Stimulated activated CD8-positive, alpha-beta memory T cell treated with anti-CD3 and anti-CD28 coated beads, Interleukin-7, amount 100 ng/mL, for 1 hour (primary cell): ENCODE measurements at places on chromosomes 3 and 15.
A peak's percentile ranks its signal among the peaks of the same experiment; 100 is the strongest.

DNA sequence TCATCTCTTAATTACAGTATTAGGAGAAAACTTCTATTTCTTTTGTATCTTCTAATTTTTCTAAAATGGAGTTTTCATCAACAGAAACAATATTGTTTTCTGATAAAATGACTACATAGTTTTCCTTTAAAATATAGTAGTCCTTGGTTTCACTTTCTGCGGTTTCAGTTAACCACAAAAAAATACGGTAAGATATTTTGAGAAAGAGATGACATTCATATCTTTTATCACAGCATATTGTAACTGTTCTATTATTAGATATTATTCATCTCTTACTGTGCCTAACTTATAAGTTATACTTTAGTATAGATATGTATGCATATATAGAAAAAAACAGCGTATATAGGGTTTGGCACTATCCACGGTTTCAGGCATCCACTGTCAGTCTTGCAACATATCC lies 2.3 kb downstream of the B4GALT4 start:
- DNase-seq = no peak

- DNase-seq = no peak
These were observed 21.6 kb downstream of the SPTBN5 start for GRCh38 chr15:41872166-41872747.

- no peak for DNase-seq
These were observed 766.3 kb downstream of the TBL1XR1 start for GRCh38 chr3:176431038-176431418.

DNA sequence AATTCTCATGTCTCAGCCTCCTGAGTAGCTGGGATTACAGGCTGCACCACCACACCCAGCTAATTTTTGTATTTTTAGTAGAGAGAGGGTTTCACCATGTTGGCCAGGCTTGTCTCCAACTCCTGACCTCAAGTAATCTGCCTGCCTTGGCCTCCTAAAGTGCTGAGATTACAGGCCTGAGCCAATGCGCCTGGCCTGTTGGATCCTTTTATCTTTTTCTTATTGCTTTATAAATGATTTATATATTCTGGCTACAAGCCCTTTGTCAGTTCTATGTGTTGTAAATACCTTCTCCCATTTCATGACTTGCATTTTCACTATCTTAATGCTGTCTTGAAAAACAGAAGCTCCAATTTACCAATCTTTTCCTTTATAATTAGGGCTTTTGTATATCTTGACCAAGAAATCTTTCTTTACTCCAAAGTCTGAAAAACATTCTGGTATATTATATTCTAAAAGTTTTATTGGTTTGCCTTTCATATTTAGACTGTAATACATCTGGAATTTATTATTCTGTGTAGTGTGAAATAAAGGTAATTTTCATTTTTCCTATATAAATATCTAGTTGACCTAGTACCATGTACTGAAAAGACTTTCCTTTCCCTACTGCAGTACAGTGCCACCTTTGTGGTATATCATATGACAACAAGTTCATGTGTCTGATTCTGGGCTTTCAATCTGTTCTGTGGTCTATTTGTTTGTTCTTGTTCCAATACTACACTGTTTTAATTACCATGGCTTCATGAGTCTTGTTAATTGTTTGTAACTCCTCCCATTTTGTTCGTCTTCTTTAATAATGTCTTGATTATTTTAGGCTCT lies 52.9 kb upstream of the RNU6-1 start:
- no peak for DNase-seq

DNA sequence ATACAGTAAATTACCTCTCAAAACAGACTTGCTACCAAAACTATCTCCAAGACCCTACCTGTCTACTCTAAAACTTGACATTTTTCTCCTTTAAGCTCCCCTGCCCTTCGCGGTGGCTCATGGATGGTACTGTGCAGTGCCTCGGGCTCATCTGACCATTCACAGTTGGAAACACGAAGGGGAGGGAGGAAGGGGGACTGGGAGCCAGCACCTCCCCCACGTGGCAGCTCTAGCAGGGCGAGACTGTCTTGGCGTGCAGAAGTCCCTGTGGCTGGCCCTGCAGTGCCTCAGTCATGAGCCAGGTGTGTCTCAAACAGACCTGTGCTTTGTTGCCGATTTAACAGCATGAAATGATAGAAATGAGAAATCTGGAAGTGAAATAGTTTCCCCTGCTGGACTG lies 372.0 kb downstream of the GABRG3 start:
- DNase-seq = no peak

DNA sequence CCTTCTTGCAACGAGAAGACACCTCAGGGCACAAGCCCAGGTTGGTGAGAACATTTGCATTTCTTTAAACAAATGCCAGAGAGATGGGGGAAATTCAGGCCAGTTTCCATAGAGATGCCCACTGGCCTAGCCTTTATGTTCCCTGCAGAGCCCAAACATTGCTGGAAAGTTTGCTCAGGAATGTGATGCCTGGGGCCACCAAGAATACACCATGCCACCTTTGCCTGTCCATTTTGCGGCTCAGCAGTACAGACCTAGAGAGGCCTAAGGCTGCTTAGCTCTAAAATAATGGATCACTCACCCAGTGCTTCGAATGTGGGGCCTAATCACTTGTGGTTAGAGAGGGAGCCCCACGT lies 210.0 kb downstream of the RPLP1 start:
- DNase-seq = no peak

GRCh38 chr15:36943508-36944361 lies 156.6 kb downstream of the MEIS2 start:
- no peak for DNase-seq

DNA sequence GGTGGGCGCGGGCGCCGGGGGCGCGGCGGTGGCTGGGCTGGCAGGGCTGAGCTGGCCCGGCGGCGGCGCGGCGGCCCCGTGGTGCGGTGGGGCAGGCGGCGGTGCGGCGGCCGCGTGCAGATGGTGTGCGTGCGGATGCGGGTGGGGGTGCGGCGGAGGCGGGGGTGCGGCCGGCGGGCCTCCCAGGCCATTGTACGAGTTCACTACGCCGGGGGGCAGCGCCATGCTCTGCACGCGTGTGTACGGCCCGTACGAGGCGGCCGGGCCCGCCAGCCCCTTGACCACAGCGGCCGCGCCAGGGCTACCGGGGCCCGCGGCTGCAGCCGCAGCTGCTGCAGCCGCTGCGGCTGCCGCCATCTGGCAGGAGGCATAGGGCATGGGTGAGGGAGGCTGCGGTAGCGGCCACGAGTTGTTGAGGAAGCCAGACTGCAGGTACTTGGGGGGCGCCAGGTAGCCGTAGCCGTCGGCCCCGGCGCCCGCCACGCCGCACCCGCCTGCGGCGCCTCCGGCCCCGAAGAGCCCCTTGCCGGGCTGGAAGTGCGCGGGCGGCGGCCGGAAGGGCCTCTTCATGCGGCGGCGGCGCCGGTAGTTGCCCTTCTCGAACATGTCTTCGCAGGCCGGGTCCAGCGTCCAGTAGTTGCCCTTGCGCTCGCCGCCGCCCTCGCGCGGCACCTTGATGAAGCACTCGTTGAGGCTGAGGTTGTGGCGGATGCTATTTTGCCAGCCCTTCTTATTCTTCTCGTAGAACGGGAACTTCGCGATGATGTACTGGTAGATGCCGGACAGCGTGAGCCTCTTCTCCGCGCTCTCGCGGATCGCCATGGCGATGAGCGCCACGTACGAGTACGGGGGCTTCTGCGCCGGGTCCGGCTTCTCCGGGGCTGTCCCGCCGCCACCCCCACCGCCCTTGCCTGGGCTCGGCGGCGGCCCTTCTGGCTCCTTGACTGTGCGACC lies 951 bp downstream of the FOXL2 start:
- DNase-seq = no peak

DNA sequence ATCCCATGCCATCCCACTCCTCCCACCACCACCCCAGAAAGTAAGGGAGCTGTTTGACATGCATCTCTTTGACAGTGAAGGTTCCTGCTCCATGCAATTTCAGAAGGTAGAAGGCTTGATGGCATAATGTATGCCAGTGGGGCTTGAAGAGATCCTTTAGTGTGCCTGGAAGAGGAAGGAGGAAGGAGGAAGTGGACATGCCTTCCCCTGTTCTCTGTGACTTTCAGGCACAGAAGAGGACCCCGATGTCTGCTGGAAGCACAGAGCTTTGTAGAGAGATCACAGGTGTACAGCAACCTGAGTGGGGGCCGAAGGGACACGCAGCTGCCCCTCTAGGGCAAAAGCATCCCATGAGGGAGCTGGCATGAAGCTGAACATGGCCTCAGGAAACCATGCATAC lies 171.6 kb downstream of the CD47 start:
- no peak for DNase-seq

DNA sequence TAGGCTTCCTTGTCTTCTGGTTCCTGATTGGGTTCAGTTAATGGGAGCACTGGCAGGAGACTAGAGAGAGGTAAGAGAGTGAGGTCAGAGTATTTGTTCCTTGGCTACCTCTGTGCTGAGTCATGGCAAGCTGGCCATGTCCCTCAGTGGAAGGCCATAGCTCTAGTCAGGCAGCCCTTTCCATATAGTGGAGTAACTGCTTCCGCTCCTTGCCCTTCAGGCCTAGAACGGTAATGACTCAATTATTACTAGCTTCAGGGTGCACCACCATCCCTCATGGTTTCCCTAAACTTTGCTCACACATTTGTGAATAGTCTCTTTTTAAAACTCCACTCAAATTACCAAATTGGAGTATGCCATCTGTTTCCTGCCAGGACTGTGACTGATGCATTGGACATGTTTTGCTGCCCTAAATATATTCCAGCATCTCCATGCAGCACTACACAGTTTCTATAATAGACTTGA lies 10.5 kb upstream of the ANO10 start:
- no peak for DNase-seq

DNA sequence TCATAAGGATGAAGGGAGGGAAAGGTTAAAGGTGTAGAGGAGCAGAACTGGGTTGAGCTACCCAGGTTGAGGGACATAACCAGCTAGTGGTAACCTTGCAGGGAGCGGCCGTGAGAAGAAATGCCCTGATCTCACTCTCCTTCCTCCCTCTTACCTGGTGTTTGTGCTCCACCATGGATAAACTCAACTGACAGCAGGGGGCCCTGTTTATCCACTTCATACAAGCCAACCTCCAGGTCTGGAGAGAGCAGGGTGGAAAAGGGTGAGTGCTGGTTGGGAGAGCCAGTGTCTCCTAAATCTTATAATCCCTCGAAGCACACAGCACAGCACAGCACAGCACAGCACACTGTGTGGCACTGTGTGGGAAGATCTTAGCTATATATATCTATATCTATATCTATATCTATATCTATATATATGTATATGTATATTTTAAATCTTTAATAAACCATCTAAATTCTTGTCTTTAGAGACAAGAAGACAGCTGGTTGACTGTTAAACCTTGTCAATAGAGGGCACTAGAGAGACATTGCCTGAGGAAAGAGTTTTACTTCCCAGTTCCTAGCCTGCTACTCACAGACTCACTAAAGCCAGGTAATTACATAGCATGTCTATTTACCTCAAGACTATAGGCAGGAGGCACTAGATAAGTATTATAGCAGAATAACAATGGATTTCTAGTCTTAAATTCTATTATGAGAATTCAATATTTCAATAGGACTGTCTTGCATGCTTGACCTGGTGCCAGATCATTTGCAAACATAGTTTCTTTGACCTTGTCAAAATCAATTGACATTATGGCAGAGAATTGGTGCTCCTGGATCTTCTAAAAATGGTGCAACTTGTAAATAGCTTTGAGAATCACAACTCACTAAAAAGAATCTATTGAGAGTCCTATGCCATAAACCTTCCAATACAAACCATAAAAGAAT lies 21.7 kb upstream of the FMN1 start:
- DNase-seq = no peak

DNA sequence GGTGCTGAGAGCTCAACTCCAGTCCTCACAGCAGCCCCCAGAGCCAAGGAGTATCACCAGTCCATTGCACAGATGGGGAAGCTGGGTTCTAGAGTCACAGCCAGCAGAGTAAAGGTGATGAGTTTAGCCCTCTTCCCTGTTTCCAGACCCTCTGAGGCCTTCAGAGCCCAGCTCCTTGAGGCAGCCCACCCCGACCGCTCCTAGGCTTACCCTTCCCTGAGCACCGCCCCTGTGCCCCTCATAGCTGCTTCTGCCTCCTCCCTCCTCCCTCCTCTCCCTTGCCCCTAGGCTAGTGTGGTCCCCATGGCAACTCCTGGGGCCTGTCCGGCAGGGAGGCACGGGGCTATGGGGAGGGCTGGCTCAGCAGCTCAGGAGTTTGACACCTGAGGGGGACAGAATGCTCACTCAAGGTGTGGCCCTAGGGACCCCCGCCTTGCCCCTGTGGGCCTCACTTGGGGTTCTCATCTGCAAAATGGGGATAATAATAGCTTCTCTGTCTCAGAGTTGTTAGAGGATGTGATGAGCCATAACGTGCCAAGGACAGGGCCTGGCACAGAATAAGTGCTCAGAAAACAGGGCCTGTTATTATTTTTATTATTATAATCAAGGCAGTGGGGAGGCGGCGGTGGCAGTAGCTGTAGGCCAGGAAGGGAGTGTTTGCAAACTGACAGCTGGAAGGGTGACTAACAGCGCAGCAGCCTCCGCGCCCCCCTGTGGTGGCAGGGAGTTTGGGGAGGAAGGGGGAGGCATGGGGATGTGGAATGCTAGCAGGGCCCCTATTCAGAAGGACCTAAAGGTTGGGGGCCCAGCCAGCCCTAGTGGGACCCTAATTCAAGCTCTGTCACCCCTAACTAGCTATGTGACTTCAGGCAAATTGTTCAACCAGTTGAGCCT lies 11.5 kb downstream of the CSK start:
- peak; percentile 69 for DNase-seq
